ENCODE measurements at places on chromosomes 4 and X. TPM values are rescaled to one million over a fixed set of nuclear protein-coding genes. Genes with fewer than 3 reads are reported as not detected.

The TMPRSS11A gene
- total RNA-seq: 0.78 TPM

The PHEX gene
- 0.52 TPM for total RNA-seq

The ABCB7 gene
- 20.2 TPM for total RNA-seq

The SPOCK3 gene
- 1.7 TPM for total RNA-seq

DNA sequence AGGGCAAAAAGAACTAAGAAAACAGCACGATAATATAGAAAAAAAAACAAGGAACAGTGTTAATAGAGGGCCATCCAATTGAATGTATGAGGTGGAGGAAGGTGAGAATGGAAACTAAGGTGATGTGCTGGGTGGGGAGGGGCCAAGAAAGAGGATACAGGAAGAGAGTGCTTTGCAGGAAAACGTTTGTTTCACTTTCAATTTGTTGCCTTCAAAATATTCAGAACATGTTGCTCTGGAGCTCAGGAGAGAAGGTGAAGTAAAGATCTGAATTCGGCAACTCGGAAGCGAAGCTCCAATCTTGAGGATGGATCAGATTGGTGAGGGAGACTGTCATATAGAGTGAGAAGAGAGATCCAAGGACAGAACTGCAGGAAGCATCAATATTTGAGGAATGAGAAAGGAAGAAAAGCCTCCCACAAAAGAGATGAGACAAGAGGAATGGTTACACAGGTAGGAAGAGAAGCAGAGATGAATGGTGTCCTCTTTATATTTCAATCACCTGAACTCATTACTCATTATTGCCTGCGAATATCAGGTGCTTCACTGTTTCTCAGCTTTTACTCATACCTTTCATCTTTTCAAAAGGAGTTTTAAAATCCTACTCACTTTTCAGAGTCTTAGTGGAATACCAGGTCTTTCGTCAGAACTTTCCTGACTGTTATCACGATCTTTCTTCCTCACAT lies 14.7 kb upstream of the SEC24D start:
- ATAC-seq: no peak

- no peak for ATAC-seq
These were observed 97.1 kb downstream of the MRPL1 start for GRCh38 chr4:77959566-77960338.

The MAGEA8 gene
- 0.39 TPM for total RNA-seq

DNA sequence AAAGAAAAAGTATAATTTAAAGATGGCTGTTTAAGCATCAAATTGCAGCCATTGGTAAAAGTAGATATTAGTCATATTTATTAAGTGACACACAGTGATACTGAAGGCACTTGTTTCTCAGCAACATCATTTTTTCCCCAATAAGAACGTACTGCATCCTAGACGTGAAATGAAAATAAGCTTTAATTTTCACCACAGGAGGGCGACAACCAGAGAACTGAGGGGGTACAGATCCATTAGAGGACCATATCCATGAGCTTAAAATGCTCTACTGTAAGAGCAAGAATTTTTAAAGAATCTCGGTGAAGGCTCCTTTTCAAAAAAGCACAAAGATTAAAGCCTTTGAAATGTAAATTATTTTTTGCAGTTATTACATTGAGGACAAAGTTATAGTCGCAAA lies 33.4 kb downstream of the FRG1 start:
- no peak for ATAC-seq

GRCh38 chr4:77600521-77601451 lies 4.8 kb upstream of the CXCL13 start:
- ATAC-seq: peak; percentile 68

- peak; percentile 81 for ATAC-seq
These were observed 139.2 kb downstream of the PCDH18 start for GRCh38 chr4:137393044-137393443.

GRCh38 chr4:16544251-16544721 lies 318.0 kb upstream of the TAPT1 start:
- no peak for ATAC-seq

The CT55 gene
- total RNA-seq: 0.44 TPM

The LRRC66 gene
- 0.31 TPM for total RNA-seq

- ATAC-seq: no peak
These were observed 113.7 kb downstream of the MANBA start for GRCh38 chr4:102647117-102647516.

DNA sequence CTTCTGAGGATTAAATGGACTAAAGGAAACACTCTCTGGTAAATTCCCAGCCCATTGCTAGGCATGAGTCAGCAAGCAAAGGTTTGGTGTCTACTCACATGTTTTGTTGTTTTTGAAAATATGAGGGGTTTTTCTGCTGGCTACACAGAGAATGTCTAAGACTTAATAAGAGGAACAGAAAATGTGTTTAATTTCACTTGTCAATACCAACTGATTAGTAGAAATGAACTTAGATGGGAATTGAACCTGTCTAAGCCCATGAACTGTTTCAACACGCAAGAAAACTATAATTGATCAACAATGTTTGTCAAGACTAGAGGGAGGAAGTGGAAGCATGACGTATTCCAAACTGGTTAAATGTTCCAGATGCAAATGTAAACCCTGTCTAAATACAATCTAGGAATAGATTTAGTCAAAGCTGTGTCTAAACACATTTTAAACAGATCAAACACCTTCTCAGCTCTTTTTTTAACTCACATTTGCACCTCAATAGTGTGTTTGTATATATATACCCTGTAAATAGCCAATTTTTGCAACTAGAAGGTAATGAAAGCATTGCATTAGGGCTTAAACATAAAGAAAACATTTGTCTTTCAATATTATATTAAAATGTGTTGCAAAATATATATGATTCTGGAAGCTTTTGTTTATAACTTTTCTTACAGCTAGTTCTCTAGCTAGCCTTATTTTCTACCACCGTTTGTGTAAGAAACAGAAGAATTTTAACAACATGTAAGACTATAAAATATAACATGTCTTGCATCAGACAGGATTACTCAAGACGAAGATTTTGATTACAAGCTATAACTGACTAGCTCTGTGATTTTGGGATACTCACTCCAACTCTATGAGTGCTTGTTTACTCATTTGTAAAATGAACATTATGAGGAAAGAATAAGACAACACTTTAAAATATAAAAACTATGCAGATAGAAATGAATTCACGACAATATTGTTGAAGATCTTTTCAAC lies 607.8 kb downstream of the FSTL5 start:
- ATAC-seq: no peak

The ZNF718 gene
- 5.4 TPM for total RNA-seq

DNA sequence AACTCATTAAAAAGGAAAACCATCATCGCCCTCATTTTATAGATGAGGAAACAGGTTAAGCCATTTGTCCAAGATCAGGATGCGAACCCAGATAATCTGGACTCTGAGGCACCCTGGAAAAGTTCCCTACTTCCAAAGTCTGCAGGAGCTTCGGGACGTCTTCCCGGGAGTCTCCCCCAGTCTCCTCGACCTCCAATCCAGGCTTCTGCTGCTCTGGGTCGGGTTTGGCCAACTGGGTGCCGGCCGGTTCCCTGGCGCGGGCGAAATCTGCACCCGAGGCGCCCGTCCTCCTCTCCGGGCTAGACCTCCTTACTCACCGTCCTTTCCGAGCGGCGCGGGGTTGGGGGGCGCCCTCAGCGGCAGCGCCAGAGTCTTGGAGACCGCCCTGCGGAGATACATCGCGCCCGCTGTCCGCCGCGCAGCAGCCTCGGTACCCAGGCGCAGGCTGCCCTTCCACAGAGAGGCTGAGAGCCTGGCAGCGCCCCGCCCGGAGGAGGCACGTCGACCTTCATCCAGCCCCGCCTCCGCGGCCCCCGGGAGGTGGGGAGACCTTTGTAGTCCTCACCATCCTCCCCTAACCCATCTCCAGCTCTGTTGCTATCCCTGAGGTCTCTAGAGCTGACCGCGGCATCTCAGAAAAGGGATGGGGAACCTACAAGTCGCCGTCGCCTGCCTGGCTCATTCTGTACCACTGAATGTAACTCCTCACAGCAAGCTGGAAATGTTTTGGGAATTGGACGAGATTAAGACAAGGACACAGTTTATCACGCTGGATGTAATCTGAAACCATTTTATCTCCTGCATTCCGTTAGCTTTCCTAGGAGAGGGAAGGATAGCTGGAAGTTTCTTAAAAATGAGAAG lies at the start of gene MGARP:
Gene MGARP (minus strand): TSS at position 466 of the 861 bp plus-strand sequence. CDS start 67 bp downstream, at position 399.
- ATAC-seq: no peak

The TAF7L gene
- total RNA-seq: 1.2 TPM

- ATAC-seq: no peak
These were observed 27.3 kb upstream of the JADE1 start for GRCh38 chr4:128782076-128782715.

- ATAC-seq: no peak
These were observed 528.3 kb upstream of the ZFP42 start for GRCh38 chr4:187467224-187467623.

- no peak for ATAC-seq
These were observed 8.4 kb upstream of the TBL1X start for GRCh38 chrX:9456250-9457074.

The NXF2 gene
- total RNA-seq: not detected

The RASGEF1B gene
- 2.1 TPM for total RNA-seq

DNA sequence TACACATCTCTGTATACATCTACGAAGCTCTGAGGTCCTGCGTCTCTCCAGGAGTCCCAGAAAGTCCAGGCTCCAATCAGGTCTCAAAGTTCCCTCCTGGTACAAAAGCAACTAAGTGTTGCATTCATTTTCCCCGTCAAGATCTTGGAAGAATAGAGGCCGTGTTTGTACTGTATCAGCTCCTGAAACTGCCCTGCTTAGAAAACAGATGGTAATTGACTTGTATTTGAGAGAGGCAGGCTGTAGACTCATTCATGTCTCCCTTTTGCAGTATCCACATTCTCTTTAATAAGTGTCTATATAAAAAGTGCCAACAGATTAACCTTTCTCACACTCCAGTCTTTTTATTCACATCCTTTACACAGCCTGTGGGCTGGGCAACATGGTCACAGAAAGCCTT lies 91.7 kb downstream of the HPGD start:
- ATAC-seq: no peak

DNA sequence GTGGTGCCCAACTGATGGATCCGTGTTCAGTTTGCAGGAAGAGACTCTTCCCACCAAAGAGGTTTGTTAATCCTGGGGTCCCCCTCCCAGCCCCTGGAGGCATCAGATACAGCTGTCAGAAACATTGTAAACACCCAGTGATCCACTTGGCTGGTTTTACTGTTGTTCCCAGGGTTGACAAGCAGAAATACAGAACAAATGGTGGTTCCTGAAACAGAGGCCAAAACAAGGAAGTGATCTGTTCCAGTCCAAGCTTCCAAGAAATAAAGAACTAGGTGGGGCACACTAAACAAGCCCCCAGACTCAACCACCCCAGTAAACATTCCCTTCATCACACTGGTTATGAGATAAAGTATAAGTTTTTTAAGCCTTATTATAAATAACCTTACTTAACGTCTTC lies 1.4 kb downstream of the TMLHE start:
- no peak for ATAC-seq

The DIAPH2 gene
- total RNA-seq: 3.4 TPM

DNA sequence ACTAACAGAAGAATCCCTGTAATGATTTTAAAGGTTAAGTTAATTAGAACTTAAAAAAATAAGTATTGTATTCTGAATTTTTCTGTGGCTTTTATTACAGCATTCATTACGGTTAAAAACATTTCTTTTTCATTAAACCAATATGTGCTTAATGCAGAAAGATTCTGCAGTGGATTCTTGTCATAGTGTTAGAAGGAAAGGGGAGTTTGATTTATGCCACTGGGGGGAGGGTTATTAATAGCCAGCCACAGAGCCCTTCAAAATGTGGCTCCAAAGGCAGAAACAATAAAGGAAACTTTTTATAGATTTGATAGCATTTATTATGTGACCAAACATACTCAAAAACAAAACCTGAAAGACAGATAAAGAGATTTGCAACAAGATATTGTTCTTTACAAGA lies 9.1 kb downstream of the SMAD1 start:
- ATAC-seq: no peak

DNA sequence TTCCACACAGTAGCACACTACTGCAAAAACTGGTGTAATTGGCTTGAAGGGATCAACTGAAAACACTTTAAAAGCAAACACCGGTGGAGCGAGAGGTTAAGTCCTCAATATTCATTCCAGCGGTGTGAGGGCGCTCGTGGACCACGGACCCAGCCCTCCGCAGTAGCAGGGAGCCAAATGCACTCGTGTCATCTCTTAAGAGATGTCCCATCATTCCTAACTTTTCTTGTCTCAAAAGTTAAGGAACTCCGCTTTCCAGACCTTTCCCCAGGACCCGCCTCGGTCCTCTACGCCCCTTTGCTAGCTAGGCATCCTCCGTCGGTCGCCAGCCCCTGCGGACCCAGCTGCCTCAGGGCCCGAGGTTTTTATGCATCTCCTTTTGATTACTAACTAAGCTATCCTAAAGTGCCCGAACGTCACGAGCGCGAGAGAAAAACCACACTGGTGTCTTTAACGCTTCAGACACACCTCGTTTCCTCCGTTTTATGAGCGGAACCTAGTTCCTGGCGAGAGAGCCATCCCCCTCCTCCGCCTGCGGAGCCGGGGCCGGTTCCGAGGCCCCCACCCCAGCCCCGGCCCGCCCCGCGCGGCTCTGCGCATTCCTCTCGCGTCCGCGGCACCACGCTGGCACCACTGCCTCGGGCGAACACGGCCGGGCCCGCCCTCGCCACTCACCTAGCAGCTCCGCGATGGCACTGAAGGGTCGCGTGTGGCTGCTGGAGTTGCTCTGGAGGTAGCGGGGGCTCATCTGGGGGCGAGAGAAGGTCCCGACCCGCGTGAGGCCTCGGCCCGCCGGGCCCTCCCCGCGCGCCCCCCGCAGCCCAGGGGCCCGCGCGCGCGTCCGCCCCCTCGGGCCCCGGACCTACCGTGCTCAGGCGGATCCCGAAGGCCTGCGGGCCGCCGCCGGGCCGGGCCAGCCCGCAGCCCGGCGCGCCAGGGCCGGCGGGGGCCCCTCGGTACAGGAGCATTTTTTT lies 723 bp downstream of the MORC4 start:
- ATAC-seq: peak; percentile 58

The CFAP47 gene
- total RNA-seq: 0.64 TPM

The UGT2B10 gene
- not detected for total RNA-seq

DNA sequence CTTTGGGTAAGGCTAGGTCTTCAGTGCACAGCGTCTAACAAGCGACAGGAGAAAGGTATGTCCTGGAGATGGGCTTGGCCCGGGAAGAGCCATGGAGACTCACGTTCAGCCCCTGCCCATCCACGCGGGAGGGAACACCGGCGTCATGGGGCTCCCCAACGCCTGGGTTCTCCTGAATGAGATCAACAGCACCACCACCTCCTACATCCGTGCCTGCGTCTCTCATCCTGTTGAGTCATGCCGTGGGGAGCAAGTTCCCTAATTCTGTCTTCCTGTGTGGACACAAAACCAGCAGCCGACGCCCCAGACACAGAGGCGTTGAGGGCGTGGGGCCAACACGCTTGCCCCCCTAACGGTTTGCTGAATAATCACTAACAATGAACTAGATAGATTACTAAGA lies 20.1 kb upstream of the IL3RA start:
- no peak for ATAC-seq
